Urinary bladder (tissue), 4 donors: ENCODE measurements at places on chromosomes 12 and 14.
A peak's percentile ranks its signal among the peaks of the same experiment; 100 is the strongest.

DNA sequence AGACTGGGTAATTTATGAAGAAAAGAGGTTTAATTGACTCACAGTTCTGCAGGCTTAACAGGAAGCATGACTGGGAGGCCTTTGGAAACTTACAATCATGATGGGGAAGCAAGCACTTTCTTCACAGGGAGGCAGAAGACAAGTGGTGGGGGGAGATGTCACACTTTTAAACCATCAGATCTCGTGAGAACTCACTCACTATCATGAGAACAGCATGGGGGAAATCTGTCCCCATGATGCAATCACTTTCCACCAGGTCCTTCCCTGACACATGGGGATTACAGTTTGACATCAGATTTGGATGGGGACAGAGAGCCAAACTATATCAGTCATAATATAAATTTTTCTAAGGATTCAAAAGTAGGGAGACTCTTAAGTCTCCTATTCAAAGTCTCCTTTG is 46.0 kb downstream of the SPIC start:
- no peak for DNase-seq

DNA sequence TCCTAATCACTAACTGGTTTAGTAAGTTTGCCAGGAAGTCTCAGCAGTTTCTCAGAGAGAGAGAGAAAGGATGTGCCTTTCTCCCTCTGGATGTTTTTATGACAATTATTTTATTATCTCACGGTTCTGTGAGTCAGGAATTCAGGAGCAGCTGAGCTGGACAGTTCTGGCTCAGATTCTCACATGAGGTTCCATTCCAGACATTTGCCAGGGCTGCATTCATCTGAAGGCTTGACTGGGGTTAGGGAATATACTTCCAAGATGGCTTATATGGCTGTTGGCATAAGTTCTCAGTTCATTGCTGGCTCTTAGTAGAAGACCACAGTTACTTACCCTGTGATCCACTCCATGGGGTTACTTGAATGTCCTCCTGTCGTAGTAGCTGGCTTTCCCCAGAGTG is 101.2 kb upstream of the ATF7IP start:
- no peak for DNase-seq

- no peak for DNase-seq
Observed at GRCh38 chr12:106885026-106885425, 70.7 kb upstream of the TMEM263 start.

DNA sequence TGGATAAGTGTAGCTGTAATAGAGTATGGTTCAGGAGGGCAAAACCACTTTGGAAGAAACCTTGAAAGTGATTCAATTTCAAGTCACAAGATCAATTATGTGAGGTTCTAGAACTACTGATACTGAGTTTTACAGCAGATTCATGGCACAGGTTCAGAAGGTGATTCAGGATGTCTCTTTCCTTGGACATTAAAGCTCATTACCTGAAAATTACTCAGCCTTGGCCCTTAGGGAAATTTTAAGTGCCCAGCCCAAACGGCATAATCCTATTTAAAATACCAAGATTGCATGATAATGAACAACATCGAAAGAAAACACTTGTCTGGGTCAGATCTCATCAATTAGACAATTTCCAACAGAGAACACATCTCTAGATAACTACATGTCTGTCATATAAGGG is 70.2 kb upstream of the SLC38A2 start:
- DNase-seq: no peak

DNA sequence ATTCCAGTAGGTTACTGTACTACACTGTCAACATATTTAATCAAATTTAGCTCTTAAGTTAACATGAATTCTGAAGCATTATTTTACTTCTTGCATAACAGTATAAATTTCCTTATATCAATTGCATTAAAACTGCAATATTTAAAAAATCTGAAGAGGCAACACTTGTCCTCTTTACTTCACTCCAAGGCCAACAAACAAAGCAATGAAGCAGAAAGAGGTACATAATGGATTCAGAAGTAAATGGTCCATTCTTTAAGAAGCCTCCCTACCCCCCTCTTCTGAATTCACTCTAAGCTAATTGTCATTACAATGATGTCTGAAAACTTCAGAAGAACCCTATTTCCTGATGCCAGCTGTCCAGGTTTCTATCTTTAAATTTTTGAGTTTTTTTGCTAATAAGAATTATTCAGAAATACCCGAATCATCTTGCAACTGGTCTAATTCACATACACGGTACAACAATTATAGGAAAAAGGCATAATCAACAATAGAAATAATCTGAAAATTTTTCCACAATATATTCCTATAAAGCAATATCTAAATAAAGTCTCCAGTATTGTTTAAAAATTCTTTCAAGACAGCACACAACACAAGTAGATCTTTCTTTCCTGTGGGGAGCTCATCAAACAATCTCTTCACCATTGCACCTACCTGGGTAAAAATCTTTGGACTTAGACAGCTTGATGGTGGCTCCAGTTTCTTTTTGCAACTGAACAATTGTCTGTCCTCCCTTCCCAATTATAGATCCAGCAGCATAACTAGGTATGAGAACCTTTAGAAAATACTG is 2.9 kb downstream of the NOVA1 start:
- no peak for DNase-seq

DNA sequence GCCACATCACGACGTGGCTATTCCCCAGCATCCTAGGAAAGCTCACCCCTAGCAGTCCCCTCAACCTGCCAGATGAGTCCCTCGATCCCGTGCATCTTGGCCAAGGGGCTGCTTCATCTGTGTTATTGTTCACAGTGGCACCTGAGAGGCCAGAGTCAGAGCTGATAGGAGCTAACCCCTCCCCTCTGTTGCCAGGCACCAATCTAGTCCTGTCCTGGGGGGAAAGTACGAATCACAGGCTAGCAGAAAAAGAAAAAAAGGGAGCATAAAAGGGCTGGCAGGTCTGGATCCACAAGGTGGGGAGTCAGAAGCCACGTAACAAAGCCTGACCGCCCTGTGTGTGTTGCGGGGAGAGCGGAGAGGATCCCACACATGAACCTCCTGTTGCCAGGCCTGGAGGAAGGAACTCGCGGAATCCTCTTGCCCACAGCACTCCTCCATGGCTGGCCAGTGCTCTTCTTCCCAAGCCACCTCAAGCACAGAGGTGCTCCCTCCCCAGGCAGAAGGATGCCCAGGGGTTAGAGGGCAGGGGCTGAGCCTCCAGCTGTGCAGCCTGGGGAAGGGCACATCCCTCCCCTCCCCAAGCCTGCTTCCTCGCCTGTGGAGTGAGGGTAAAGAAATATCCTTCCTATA is 91.8 kb downstream of the ITPK1 start:
- DNase-seq: no peak

DNA sequence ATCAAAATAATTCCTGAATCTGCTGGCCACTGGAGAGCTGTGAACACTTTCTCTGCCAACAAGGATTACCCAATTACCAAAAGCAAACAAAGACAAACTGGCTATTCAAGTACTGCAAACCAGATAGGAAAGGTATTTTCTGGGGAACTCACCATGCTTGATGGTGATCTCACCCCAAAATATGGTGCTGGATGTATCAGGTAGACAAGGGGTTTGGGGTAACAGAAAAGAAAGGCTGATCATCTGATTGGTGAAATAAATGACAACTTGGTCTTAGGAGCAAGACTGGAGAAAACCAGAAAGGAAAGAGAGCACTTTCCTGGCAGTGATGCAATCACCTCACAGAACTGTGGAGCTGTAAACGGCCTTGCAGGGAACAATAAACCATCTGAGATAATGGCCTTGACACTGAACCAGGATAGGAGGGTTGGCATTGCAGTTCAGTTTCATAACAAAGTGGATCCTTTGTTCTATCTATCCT is 31.0 kb upstream of the NPFF start:
- peak; percentile 33 for DNase-seq

- DNase-seq: no peak
Observed at GRCh38 chr12:131318045-131318685, 364.5 kb downstream of the ADGRD1 start.

GRCh38 chr14:23177181-23177580 is 6.3 kb downstream of the SLC7A8 start:
- DNase-seq: no peak

GRCh38 chr12:50151047-50151687 is 16.0 kb downstream of the CERS5 start:
- DNase-seq: no peak

DNA sequence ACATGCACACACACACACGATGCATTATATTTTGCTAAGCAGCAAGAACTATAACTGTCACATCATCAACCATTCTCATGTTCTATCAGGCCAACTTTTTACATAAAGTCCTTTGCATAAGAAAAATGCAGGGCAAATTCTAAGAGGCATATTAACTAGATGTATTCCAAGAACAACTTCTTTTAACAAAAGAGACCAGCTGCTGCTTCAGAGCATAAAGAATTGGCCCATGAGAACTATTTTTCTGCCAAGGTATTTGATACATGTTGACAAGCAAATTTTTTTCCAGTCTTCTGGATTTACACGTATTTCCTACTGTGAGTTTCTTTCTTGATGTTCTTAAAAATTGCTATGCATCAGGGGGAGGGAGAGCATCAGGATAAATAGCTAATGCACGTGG is 27.2 kb downstream of the GLT8D2 start:
- no peak for DNase-seq

GRCh38 chr12:10189653-10190052 is 10.8 kb downstream of the TMEM52B start:
- no peak for DNase-seq

DNA sequence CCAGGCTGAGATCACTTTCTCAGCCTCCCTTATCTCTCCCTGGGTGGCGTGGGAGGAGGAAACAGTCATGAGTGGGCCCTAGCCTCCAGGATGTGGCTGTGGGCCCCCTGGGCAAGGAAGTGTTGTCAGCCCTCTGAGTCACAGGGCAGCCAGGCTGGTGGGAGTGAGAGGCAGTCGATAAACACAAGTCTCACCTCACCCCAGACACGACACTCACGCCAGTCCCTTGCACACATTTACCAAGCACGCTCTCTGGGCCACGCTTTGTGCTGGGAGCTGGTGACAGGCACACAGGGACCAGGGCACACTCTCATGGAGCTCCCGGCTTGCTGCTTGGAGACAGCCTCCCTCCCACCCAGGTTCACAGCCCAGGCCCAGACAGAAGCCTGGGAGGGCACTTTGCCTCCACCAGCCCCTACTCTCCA is 1.9 kb upstream of the KRT79 start:
- DNase-seq: no peak

- DNase-seq: no peak
Observed at GRCh38 chr14:78535041-78535440, 364.9 kb downstream of the NRXN3 start.

DNA sequence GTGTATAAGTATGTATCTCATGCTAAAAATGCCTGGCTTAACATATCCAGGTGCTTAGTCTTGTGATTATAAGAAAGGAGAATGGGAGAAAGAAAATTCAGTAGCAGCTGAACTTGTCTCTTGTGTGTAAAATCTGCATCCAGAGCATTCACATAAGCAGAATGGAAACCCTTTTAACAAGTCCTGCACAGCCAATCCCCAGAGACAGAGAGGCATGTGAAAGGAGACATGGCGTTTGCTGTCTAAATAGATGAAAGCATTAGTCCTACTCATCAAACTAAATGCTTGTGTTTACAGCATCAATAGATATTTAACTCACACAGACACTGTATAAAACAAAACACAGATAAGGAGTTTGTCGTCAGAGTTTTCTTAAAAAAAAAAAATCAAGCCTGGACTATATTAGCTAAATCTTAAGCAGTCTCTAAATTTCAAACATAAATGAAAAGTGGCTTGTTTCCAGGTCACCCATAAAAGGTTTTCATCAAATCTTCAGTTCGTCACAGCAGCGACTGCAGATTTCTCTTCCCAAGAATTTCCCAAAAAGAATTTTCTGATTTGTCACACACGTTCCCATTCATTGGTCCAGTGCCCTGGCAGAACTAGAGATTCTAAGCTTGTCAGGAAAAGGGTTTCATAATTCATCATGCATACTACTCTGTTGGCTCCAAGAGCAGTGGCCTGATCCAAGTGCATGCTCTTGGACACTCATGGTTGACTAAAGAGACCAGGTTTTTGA is 249.2 kb downstream of the BTG1 start:
- no peak for DNase-seq

DNA sequence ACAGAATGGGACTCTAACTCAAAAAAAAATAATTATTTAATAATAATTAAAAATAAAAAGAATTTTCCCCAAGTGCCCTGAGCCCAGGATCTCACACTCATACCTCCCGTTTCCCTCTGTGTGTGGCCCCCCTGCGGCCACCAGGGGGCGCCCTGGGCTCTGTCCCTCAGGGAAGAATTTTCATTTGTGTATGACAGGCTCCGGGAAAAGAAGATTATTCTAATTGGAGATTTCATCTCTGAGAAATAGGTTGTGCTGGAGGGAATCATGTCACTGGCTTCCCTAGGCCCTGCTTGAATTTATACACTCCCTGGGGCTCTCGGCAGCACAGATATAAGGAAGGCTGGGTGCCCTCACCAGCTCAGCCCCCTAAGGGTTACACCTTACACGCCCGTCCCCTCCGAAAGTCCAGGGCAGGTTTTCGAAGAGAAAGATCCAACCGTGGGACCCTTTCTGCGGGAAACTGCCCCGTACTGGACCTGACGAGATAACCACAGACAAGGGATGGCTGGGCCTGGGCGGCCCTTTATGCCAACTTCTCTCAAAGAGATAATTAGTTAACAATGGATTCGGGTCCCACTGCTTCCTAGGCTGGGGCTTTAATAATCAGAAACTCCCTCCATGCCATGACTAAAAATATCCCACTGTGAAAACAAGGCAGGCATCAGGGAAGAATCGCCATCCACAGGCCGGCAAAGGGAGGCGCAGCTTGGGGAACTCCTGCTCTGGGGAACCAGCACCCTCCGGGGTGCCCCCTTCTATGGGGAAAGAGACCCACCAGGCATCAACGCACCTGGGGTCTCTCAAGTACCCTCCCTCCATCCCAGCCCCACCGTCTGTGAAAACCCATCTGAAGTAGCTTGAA is 80.7 kb downstream of the KDM2B start:
- DNase-seq: peak; percentile 48

GRCh38 chr14:95226801-95227200 is 69.5 kb upstream of the DICER1 start:
- DNase-seq: no peak

GRCh38 chr12:109586385-109587296 is 13.0 kb downstream of the MVK start:
- DNase-seq: no peak

DNA sequence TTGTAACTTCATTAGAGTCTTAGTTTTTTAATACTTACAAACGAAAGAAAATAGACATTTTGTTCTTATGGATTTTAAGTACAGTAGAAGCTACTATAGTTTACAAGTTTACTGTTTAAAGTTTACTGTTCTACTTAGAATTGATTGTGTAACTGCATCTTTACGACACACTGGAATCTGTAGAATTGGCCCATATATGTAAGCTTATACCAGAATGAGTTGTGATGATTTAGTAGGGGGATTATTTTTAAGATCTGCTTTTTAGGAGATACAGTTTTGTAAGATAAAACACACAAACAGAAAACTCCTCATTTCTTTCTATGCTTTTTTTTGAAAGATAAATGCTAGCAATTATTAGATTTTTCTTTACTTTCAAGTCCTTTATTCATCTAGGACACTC is 30.2 kb upstream of the NAV3 start:
- DNase-seq: no peak

- no peak for DNase-seq
Observed at GRCh38 chr12:5396541-5396940, 35.4 kb upstream of the NTF3 start.

GRCh38 chr12:3267690-3268089 is 190.5 kb downstream of the TSPAN9 start:
- DNase-seq: no peak

GRCh38 chr14:57612946-57613345 is 119.3 kb upstream of the CCDC198 start:
- no peak for DNase-seq
